ENCODE measurements at places on chromosomes 7 and 10. TPM values are rescaled to one million over a fixed set of nuclear protein-coding genes. Genes with fewer than 3 reads are reported as not detected.

- no peak for DNase-seq
These were observed 10.2 kb downstream of the SSBP1 start for GRCh38 chr7:141748396-141748795.

GRCh38 chr10:68594405-68594804, 34.3 kb downstream of the TET1 start:
- DNase-seq, result no peak

GRCh38 chr10:113980408-113981087, 63.1 kb upstream of the ADRB1 start:
- no peak for DNase-seq

GRCh38 chr7:40721342-40721949, 586.6 kb downstream of the SUGCT start:
- no peak for DNase-seq

DNA sequence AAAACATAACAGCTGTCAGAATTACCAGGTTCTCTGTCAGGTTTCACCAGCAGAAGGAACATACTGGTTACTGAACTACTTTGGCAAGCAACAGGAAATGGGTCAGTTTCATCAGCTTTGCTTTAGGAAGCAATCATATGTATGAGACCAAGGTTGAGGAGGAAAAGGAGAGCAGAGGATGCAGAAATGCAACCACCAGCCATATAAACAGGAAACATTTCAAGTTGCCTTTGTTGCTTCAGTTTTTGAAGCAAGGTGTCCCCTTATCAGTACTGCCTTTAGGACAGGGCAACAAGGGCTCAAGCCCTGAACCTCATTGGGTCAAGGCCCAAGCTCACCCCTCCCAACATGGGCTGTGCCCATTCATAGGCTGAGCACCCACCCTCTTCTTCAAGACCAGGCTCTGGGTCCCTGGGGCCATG, 10.2 kb downstream of the HIPK2 start:
- DNase-seq, result no peak

- peak; percentile 84 for DNase-seq
These were observed 38.5 kb downstream of the ZNF777 start for GRCh38 chr7:149422162-149422913.

GRCh38 chr10:29420744-29421143, 131.9 kb downstream of the LYZL1 start:
- DNase-seq, result no peak

DNA sequence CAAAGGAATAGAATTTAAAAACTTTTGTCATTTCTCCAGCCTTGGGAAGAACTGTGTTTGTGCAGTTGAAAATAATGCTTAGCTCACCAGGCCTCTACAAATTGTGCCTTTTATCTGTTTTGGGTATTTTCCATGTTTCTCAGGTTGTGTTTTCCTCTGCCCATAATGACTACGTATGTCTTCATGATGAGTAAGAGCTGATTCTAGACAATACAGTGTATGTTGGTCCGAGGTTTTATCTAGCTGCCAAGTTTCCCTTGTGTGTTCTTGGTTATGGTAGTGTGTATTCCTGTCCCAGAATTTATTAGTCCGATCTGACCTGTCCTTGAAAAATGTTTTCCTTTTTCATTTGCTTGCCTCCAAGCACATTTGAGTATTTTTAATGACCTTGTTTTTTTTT, 83.7 kb upstream of the GLCCI1 start:
- no peak for DNase-seq

- no peak for DNase-seq
These were observed 9.8 kb downstream of the SLC16A12 start for GRCh38 chr10:89525556-89525955.

DNA sequence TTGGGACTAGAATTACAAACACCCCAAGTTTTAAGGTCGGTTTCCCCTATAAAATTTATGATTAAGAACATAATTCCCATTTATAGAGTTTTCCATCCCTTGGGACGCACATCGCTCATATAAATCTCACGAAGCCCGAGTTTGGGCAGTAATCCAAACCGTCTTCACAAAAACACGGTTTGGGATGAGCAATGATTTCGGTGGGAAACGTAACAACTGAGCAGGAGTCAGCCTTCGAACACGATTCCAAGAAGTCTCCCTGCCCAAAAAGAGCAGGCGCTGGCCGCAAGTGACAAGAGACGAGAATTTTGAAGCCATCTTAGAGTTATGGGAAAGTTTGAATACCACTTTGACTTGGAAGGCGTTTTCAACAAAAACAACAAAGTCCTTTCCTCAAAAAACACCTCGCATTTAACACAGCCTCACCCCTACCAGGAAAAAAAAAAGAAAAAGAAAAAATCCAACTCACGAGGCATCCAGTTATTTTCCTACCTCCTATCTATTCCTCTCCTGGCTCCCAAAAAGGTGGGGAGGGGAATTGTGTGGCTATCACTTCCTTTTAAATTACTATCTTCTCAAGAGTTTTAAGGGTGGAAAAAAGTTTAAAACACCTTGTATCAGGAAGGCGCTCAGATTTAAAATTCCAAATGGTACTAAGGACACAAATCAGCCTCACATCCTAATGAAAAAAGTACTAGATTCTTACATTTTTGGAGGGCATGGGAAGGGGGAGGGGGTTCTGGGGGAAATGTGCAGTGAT, 1.6 kb downstream of the SEPHS1 start:
- DNase-seq, result no peak

DNA sequence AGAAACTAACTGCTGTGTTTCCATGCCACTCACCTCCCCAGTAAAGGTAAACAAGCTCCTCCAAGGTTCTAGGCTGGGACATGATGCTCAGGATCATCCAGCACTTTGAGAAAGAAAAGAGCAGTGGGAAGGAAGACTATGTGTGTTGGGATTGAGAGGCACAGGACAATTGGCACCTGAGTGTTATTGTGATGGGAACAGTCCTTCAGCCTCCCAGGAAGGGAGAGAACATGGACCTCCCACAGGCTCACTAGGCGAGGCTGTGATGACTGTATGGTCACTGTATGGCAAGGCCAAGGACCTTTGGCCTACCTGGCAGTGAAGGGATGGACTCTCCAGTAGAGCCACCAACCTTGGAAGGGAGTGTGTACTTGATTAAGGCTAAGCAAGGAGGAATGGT, 123.2 kb upstream of the UNC5B start:
- DNase-seq, result no peak

DNA sequence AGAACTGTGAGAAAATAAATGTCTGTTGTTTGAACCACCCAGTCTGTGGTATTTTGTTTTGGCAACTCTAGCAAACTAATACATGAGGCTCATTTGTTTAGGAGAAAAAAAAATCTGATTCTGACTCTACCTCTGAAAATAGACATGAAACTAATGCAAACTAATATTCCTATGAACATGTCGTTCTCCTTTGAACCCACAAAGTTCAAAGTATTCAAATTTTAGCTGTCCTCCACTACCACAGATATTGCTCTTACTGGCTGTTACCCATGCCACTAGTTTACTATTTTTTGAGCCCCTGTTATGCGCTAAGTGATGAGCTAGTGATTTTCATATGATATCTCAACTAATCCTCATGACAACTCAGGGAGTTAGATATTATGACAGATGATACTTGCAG, 58.8 kb upstream of the ZNF804B start:
- DNase-seq, result no peak

GRCh38 chr7:28155019-28155660, 25.5 kb downstream of the JAZF1 start:
- peak; percentile 15 for DNase-seq

- DNase-seq, result no peak
These were observed 31.7 kb downstream of the MAGI2 start for GRCh38 chr7:79421751-79422150.

DNA sequence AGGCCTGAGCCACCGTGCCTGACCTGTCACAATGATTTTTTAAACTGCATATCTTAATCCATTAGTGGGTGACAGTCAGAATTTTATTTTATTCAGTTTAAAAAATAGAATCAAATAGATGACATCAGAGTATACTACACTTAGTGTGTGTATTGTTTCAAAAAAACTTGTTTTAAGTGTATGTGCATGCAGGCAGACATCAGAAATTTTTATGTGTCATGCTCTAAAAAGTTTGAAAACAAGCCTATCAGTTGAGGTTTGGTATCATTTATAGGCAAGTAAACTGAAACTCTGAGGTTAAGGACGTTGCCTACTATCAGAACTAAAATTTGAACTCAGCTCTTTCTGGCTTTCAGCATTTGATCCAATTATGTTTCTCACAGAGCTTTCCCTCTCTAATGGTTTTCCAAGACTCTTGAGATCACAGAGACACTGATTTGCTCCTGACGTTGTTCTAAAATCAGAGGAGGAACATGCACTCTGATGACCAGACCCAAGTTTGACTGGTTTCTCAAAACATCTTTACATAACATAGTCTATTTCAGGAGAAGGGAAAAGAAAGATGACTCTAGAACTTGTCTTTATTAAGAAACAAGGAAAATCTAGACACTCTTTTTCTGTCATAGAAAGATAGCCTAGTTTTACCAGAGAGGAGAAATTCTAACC, 188.6 kb downstream of the AUTS2 start:
- DNase-seq, result no peak

DNA sequence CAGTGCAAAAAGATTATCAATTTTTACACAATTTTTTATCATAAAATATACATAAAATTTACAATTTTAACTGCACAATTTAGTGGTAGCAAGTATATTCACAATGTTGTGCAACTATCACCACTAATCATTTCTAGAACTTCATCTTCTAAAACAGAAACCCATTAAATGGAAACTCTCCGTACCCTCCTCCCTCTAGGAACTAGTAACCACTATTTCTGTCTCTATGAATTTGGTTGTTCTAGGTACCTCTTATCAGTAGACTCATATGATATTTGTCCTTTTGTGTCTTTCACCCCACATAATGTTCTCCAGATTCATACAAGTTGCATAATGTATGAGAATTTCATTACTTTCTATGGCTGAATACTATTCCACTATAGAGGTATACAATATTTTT, 73.5 kb downstream of the HERC4 start:
- no peak for DNase-seq

- no peak for DNase-seq
These were observed 120.7 kb downstream of the TES start for GRCh38 chr7:116331020-116331419.

GRCh38 chr10:80464557-80465450, 10.7 kb downstream of the TSPAN14 start:
- peak; percentile 64 for DNase-seq

GRCh38 chr7:19554581-19554980, 154.3 kb downstream of the POLR1F start:
- no peak for DNase-seq

Gene PGAM2
- total RNA-seq, result not detected

Gene ANKRD1
- total RNA-seq, result not detected

Gene PBLD
- total RNA-seq, result 1.2 TPM

Gene VPS50
- total RNA-seq, result 12.8 TPM

Gene FXYD4
- not detected for total RNA-seq

Gene DMBT1
- total RNA-seq, result not detected

Gene SRPK2
- total RNA-seq, result 42.7 TPM

Gene ZDHHC4
- total RNA-seq, result 30.1 TPM

Gene MEOX2
- not detected for total RNA-seq

Gene THSD7A
- total RNA-seq, result not detected

Gene TMEM176B
- not detected for total RNA-seq

Gene ERVW-1
- total RNA-seq, result not detected

Data from activated CD4-positive, alpha-beta T cell treated with anti-CD3 and anti-CD28 coated beads for 36 hours (primary cell).